ENCODE measurements at places on chromosomes 4 and X.

- no peak for DNase-seq
Observed at GRCh38 chr4:25874655-25875054, 11.9 kb upstream of the SEL1L3 start.

DNA sequence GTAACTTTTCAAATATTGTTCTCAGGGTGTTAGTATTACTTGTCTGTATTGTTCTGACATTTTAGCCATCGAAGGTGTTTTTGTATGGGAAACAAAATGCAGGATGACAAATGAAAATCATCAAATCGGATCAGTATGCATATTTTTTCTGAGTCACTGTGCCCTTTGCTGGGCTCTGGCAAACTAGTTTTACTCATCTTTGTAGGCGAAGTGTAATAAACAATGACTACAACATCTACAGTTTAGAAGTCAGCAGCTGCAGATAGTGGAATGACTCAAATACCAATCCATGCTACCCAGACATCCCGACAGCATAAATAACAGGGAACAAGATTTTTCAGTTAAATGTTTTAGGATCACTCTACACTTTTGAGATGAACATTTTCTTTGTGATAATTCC, 557.3 kb upstream of the TENM3 start:
- no peak for DNase-seq

- no peak for DNase-seq
Observed at GRCh38 chrX:144768540-144768939, 478.8 kb upstream of the SPANXN1 start.

- DNase-seq: no peak
Observed at GRCh38 chrX:154486052-154486395, 391 bp downstream of the UBL4A start.

- no peak for DNase-seq
Observed at GRCh38 chrX:7219153-7219705, 71.3 kb upstream of the PUDP start.

DNA sequence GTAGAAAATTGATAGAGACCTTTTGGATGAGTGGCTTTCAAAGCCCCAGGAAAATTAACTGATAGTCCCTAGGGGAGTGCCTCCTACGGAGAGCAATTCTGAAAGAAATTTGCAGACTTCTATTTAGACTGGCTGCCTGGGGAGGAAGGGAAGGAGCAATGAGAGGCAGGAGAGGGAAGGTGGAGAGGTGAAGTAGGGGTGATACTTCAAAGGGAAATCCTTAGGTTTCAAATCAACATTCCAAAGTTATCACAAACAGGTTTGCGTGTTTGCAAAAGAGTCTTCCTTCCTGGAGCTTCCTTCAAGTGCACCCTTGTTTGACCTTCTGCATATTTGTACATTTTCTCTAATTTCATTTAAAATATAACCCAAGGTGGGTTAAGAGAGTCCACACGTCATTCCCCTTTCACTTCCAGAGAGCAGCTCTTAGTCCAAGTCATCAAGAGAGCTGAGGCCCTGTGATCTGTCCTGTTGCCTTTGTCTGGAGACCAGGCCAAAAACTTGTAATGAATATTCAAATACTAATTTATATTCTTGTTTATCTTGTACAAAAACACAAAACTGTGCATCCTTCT, 157.8 kb downstream of the CLCN4 start:
- no peak for DNase-seq

DNA sequence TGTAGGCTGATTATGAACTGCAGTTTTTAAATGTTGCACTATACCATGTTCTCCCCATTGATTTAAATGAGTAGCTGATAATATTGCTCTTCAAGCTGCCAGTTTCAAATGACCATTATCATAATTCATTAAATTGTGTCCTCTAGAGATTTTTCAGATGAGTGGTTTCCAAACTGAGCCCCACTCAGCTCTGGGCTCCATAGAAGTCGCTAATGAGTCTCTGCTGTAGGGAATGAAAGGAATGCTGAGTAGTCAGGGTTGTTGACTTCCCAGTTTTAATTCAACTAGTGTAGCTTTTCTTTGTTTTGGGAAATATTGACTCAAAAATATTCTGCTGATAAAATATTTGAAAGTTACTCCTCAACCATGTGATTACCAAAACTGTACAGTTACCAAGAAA, 1081.1 kb downstream of the ARAP2 start:
- no peak for DNase-seq

DNA sequence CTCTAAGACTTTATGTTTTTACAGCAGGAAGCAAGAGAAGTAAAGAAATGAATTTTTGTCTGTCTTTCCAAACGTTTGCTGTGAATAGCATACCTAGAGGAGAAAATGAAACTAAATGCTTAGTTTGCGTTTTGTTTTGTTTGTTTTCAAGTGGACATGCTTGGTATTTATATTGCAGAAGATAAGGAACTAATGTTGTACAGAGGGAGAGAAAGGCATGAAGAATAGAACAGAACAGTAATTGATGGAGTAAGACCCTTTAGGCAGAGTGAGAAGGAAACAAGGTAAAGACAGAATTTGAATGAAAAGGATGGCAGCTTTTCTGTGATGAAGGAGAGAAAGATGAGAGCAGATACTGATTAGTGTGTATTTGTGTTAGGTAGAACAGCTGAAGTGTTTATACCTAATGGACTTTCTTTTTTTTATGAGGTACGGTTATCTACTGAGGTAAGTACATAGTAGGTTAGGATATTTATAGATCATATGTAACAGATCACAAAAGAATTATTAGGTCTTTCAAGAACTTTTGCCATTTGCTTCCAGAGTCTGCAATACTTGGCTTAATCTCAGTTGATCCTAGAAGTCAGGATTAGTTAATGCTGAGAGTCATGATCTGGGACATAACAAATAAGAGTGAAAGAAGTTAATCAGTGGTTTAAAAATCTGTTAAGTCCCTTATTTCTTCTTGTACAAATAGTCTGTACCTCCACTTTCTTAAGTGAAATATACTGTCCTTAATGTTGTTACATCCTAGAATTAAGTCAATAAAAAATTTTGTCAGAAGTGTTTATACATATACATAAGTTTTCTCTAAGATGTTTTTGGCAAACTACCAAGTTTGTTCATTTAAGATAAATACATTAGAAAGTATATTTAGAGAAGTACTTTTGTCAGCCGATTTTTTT, 36.8 kb downstream of the FABP2 start:
- DNase-seq: no peak

DNA sequence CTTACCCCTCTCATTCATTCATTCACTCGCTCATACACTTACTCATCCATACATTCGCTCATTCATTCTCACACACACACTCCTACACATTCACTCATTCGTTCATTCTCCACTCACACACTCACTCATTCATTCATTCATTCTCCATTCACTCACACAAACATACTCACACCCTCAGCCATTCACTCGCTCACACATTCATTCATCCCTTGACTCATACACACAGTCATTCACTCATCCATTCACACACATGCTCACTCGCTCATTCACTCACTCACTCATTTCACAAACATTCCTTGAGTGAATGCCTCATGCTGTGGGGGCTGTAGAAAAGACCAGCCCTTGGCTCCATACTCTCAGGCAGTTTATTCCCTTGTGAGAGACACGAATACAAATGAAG, 151.1 kb upstream of the MAMLD1 start:
- DNase-seq: no peak

DNA sequence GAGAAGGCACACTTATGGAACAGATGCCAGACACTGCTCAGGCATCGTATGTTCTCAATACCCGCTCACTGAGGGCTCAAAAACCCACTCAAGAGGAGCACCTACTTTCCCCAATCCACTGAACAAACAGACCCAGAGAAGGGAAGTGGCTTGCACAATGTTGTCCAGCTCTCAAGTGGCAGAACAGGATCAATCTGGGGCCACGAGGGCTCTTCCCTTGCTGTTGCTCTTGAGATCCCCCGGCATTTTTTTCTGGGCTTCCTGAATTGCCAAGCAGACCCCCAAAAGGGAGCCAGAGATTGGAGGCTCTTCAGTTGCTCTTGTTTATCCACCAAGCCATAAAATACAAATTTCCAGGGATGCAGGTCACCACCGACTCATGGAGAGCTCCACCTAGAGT, 35.7 kb downstream of the IDS start:
- DNase-seq: no peak

DNA sequence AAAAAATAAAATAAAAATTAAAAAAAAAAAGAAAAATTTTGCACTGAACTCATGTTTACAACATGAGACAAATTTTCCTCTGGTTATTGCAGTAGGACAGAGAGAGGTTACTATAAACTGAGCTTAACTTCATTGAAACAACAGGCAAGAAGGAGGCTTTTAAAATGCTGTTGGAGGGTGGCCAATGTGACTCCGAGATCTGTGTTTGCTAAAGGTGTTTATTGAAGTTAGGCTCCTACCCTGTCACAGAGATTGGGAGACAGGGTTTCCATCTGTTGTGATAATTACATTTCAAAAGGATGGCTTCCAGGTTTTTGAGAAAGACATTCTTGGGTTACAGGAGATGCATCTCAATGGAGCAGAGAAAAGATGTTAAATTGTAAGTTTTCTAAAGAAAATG, 370.5 kb upstream of the HS3ST1 start:
- DNase-seq: no peak
